ENCODE measurements at places on chromosomes 16 and 17.

DNA sequence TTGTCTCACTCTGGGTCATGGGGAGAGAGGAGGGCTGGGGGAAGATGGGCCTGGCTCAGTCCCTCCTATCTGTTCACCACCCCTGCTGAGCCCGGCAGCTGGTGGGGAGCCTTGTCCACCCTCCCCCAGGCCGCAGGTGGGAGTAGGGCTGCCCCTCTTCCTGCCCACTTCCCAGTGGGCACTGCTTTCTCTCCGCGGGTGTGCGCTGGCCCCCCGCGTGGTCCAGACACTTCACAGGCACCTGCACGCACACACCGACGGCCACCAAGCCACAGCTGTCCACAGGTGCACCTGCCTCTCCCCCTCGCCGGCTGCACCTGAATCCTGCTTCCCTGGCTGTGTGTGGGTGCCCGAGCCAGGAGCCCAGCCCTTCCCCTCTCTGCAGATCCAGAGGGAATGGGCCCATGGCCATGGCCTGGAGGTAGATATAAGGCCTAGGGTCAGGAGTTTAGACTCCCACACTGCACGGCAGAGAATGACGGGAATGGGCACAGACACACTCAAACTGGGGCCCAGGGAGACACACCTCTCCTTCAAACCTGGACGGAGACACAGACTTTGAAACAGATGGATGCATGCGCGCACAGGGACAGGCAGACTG is 2.0 kb downstream of the NHERF2 start:
- H3K4me3 ChIP-seq = peak overlapping the region; percentile 56
- DNase-seq = no peak
- H3K4me1 ChIP-seq = peaks cover 42% of the 10 kb centered on the region
- H3K27ac ChIP-seq = no peak overlapping the region
- H3K36me3 ChIP-seq = no peaks in the 10 kb centered on the region

DNA sequence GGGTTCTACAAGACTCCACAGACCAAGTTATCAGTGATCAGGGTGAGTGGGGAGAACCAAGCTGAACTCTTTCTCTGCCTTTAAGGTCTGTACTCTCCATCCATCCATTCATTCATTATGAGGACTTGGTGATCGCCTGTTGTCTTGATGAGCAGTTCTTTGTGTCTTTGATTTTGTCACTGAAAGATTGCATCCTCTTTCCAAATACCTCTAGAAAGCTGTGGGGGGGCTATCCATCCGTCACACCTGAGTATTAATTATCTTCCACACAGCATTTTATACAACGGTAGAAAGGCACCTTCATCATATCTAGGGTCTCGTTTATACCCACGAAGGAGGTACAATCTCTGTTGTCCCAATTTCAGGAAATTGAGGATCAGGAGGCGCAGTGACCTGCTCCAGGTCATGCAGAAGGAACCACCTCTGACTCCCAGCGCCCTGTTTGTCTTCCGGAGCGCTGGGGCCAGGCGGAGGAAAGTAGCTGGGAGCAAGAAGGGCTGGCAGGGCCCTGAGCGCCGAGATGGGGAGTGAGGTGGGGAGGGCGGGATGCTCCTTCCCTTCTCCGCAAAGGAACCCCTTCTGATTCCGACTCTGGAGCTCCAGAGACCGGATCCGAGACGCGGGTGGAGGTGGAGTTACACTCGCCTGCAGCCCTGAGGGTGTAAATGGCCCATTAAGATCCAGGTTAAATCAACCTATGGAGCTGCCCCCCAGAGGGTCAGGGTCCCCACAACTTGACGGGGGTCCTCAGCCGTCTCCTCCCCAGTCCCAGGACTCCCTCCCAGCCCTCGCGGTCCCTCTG is 605 bp upstream of the ABAT start:
- H3K4me1 ChIP-seq = peaks cover 50% of the 10 kb centered on the region
- peak overlapping the region; percentile 62 for H3K4me3 ChIP-seq
- no peak for DNase-seq
- H3K27me3 ChIP-seq = no peaks in the 10 kb centered on the region
- no peaks in the 10 kb centered on the region for H3K36me3 ChIP-seq
- peak overlapping the region; percentile 71 for H3K27ac ChIP-seq

DNA sequence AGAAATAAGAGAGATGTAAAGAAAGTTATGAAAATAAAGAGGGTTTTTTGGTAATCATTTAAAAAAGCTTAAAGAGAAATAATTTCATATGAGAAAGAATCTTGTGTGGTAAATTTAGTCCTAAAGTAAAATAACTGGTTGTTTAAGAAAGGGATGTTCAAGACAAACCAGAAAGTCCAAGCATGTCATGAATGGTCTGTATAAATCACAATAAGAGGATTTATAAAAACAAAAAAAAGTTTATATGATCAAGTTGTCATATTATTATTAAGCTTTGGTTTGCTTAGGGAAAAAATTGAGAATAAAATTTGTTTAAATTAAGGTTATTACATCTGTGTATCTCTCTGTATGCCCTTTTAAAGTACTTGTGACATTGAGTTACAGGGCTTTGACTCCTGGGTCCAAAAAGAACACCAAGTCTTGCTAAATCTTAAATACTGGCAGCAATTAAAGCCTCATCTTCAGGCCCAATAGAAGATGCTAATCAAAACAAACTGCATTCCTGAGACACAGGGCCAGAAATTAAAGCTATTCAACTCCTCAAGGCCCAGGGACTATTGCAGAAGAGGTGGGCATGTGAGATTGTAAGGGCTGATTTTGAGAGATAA is 15.6 kb upstream of the TRIM25 start:
- no peaks in the 10 kb centered on the region for H3K27me3 ChIP-seq
- no peaks in the 10 kb centered on the region for H3K36me3 ChIP-seq
- DNase-seq = no peak
- no peak overlapping the region for H3K4me3 ChIP-seq
- no peak overlapping the region for H3K27ac ChIP-seq

DNA sequence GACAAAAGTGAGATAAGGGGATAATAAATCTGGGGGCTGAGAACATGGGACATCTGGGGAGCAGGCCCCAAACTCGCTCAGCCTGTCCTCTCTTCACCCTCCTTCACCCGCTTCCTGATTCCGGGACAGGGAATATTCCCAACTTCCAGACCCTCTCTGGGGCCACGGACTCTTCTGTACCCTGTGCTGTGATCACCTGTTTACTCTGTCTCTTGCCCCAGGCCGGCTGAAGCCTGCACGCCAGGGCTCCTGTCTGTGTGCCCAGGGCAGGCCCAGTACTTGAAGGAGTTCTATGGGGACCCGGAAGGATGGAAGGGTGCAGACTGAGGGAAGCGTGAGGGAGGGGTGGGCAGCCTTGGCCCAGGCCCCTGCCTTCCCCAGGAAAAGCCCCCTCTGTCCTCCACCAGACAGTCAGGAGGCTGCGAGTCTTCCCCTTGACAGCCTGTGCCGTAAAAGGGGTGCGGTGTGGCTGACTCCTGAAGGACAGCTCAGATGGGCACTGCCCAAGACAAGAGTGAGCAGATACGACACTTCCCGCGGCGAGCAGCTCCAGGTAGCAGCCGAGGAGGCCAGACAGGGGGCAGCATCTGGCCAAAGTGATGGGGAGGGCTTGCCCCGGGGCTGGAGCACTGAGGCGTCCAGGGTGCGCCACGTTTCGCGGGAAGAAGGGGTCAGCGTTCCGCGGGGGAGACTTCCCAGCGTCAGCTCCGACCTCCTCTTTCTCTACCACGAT is 1.0 kb upstream of the CCNF start:
- H3K36me3 ChIP-seq = peaks cover 19% of the 10 kb centered on the region
- peak overlapping the region; percentile 77 for H3K27ac ChIP-seq
- H3K4me3 ChIP-seq = peak overlapping the region; percentile 80
- DNase-seq = no peak
- H3K4me1 ChIP-seq = peaks cover 13% of the 10 kb centered on the region

GRCh38 chr16:55379876-55380390 is 55.9 kb downstream of the IRX6 start:
- H3K4me1 ChIP-seq = no peaks in the 10 kb centered on the region
- H3K27ac ChIP-seq = no peak overlapping the region
- no peaks in the 10 kb centered on the region for H3K36me3 ChIP-seq

GRCh38 chr16:30186782-30187555 is 3.6 kb downstream of the CORO1A start:
- H3K4me3 ChIP-seq = peak overlapping the region; percentile 78
- H3K27ac ChIP-seq = peak overlapping the region; percentile 61
- no peaks in the 10 kb centered on the region for H3K27me3 ChIP-seq

DNA sequence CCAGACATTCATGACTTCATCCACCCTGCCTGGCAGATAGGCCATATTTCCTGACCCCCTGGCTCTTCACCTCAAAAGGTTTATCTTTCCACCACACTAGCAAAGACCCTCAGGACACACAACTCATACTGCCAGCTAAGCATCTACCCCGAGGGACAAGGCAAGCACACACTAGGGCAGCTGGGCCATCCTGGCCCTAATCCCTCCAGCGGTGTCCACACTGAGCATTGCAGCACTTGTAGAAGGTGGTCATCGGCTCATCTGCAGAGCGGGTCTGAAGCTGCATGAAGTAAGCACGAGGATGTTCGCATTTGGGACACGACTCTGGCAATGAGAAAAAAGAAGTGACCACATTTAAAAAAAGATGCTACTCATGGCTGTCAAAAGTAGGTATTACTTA is 6.2 kb downstream of the POLR3K start:
- H3K4me3 ChIP-seq = no peak overlapping the region
- no peaks in the 10 kb centered on the region for H3K36me3 ChIP-seq
- H3K4me1 ChIP-seq = peaks cover 5% of the 10 kb centered on the region
- no peaks in the 10 kb centered on the region for H3K27me3 ChIP-seq
- DNase-seq = no peak
- no peak overlapping the region for H3K27ac ChIP-seq

- H3K4me3 ChIP-seq = no peak overlapping the region
- DNase-seq = no peak
- H3K4me1 ChIP-seq = peaks cover 47% of the 10 kb centered on the region
- no peaks in the 10 kb centered on the region for H3K27me3 ChIP-seq
- H3K36me3 ChIP-seq = peaks cover 4% of the 10 kb centered on the region
Observed at GRCh38 chr17:28738680-28739384, 5.0 kb upstream of the TRAF4 start.

DNA sequence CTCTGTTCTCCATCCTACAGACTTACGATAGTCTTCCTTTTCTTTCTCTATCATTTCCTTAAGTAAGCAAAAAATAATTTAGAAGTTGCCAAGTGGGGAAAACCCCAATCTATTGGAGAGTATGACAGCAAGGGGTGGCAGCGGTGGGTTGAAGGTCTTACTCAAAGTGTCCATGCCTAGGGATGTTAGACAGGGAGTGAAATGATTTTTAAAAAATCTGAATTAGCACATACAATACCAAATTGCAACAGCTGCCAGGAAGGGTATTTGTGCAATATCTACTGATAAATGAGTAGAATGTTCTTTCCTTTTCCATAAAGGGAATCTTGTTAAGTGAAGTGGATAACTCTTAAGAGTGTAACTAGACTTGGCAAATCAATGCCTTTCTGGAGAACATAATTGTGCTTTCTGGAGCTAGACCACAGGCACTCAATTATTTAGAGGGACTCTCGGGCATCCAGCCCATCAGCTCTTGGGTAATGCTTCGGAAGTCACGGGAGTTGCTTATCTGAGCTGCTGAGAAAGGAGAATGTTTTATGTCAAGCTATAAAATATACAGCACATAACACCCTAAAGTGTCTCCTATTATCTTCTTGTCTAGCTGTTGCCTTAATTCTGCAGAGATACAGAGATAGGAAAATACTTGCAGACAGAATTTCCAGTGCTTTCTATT is 151.5 kb downstream of the KCNJ2 start:
- DNase-seq = no peak
- H3K4me1 ChIP-seq = no peaks in the 10 kb centered on the region
- H3K36me3 ChIP-seq = no peaks in the 10 kb centered on the region
- no peak overlapping the region for H3K27ac ChIP-seq
- no peak overlapping the region for H3K4me3 ChIP-seq
- no peaks in the 10 kb centered on the region for H3K27me3 ChIP-seq

GRCh38 chr16:66064801-66065530 is 301.5 kb upstream of the CDH5 start:
- H3K4me3 ChIP-seq = no peak overlapping the region
- no peak for DNase-seq
- H3K4me1 ChIP-seq = peaks cover 3% of the 10 kb centered on the region
- H3K27me3 ChIP-seq = no peaks in the 10 kb centered on the region
- no peak overlapping the region for H3K27ac ChIP-seq

GRCh38 chr17:82980632-82981031 is 98.8 kb upstream of the METRNL start:
- H3K4me3 ChIP-seq = no peak overlapping the region
- no peak overlapping the region for H3K27ac ChIP-seq
- H3K4me1 ChIP-seq = no peaks in the 10 kb centered on the region
- H3K36me3 ChIP-seq = no peaks in the 10 kb centered on the region
- no peaks in the 10 kb centered on the region for H3K27me3 ChIP-seq

GRCh38 chr16:3510416-3510815 is 9.6 kb downstream of the CLUAP1 start:
- peaks cover 6% of the 10 kb centered on the region for H3K36me3 ChIP-seq
- H3K27me3 ChIP-seq = no peaks in the 10 kb centered on the region
- H3K4me3 ChIP-seq = no peak overlapping the region
- no peaks in the 10 kb centered on the region for H3K4me1 ChIP-seq
- H3K27ac ChIP-seq = no peak overlapping the region

DNA sequence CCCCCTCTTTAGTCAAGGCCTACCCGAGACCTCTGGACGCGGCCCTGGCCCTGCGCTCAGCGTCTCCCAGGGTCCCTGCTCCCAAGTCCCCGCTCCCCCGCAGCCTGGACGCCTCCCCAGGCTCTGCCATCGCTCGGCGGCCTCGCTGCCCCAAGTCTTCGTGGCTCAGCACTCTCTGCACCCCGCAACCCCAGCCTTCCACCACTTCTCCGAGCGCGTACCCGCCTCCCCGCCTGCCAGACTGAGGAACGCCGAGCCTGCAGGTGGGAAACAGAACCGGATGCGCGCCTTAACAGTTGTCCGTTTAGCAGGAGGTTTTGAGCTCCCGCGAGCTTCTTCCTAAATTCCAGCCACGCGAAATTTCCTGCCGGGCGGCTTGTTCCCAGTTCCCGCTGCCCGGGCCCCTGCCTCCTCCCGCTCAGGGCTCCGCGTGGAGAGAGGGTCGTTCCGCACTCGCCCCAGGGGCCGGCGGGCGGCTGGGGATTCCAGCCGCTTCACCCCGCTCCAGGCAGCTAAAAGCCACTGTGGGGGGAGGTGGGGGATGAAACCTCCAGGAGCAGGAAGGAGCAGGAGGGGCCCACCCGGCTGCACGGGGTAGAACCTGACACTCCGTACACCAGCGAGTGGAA is 87.7 kb downstream of the KCNJ12 start:
- no peak overlapping the region for H3K4me3 ChIP-seq
- H3K27me3 ChIP-seq = no peaks in the 10 kb centered on the region
- H3K36me3 ChIP-seq = no peaks in the 10 kb centered on the region
- no peak for DNase-seq

DNA sequence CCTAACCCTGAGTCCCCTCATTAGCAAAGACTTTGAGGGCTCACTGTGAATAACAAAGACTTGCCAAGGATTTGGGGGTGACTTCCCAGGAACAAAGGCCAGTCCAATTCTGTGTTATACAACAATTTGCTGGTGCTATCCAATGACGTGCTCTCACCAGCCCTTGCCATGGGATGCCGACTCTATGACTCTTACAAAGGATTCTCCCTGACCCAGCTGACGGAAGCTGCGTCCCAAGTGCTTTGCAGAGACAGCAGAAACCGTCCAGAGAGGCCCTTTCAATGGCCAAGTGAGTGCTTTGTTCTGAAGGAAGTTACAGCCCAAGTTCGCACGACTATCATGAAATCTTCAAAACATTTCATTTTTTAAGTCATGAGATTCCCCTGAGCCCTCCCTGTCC is 345.3 kb upstream of the TNRC6C start:
- H3K27ac ChIP-seq = peak overlapping the region; percentile 14
- peaks cover 69% of the 10 kb centered on the region for H3K27me3 ChIP-seq
- DNase-seq = no peak

Measured in esophagus squamous epithelium (tissue), 5 donors.